Suppressor macrophage treated with lipopolysaccharide for 4 hours (primary cell): ENCODE measurements at places on chromosomes 6 and 20.

DNA sequence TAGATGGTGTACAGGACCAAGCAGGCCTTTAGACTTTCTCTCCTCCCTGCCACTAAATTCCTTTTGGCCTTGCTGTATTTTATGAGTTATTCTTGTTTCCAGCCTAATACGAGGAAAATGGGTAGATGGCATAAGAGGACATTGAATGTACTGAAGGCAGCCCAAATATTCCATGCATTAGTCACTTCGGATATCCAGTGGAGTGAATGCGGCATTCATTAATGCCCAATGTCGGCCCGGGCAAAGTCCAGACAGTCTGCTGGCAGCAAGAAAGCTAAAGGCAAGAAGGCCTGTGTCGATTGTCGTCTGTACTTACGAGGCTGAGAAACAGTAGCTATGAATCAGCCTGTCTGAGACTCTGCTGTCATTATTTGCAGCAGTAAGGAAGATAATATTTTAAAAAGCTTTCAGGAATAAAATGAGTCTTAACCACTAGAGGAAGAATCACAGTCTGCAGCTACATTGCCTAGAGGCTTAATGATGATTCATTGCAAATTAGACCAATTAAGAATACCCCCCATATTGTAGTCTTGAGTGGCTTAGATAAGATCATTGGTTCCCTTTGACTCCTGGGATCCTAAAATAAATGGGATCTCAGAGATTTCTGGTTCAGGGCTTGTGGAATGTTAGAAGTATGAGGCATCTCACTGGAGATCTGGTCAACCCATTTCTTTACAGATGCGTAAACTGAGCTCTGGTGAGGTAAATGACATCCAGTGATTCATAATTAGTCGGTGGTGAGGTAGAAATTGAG is 534.1 kb upstream of the JAG1 start:
- DNase-seq = no peak

GRCh38 chr6:136791296-136792094 is 782 bp downstream of the MAP3K5 start:
- DNase-seq = peak; percentile 61

- no peak for DNase-seq
Observed at GRCh38 chr6:37155394-37156312, 14.3 kb upstream of the PIM1 start.

DNA sequence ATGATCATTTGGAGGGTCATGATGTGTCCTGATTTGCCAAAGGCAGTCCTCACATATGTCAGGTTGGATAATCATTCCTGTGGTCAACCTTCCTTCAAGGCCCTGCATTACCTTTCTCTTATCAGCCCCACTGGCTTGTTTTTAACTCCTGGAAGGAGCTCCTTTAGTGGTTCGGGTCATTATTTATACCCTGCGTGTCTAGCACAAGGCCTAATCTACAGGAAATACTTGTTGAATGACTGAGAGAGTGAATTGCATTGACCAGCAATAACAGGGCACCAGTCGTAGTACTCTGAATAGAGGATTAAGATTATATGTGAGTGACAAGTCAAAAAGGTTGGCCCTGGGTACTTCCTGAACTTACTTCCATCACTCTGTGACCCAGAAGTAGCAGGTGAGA is 4.5 kb downstream of the HIVEP2 start:
- no peak for DNase-seq

GRCh38 chr6:7685276-7685675 is 40.6 kb upstream of the BMP6 start:
- no peak for DNase-seq
